SJSA1 (cell line): ENCODE measurements at places on chromosomes 7 and 10.

GRCh38 chr7:11206177-11206899 lies 232.7 kb downstream of the PHF14 start:
- no peak for DNase-seq

DNA sequence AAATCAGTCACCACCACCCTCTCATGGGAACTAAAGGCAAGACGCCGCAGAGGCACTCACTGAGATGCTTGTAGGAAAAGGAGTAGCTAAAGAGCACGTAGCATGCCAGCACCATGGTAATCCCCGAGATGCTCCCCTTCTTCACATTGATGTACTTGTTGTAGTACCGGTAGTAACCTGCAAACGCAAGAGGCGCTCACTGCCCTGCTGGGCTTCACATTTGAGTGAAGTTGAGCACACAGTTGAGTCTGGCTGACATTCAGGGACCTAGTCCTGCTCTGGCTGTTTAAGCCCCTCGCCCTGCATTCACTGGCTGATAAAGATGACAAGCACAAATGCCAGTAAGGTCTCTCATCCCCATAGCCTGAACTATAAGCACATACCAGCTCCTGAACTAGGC lies 6.9 kb downstream of the ATP5MF start:
- no peak for DNase-seq

GRCh38 chr10:90787393-90788198 lies 70.2 kb downstream of the HTR7 start:
- DNase-seq, result no peak

DNA sequence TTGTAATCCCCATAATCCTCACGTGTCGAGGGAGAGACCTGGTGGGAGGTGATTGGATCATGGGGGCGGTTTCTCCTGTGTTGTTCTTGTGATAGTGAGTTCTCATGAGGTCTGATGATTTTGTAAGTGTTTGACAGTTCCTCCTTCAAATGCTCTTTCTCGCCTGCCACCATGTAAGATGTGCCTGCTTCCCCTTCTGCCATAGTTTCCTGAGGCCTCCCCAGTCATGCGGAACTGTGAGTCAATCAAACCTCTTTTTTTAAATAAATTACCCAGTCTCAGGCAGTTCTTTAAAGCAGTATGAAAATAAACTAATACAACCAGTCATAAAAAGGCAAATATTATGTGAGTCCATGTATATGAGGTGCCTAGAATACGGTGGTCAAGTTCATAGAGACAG lies 87.5 kb downstream of the FRMD4A start:
- DNase-seq, result no peak

GRCh38 chr10:78248651-78249464 lies 215.2 kb downstream of the RPS24 start:
- peak; percentile 51 for DNase-seq

GRCh38 chr10:48577158-48577557 lies 27.7 kb downstream of the ARHGAP22 start:
- no peak for DNase-seq

GRCh38 chr7:18866359-18867036 lies 250.9 kb downstream of the TWIST1 start:
- peak; percentile 75 for DNase-seq

GRCh38 chr10:30840395-30841050 lies 191.1 kb downstream of the ZNF438 start:
- no peak for DNase-seq

DNA sequence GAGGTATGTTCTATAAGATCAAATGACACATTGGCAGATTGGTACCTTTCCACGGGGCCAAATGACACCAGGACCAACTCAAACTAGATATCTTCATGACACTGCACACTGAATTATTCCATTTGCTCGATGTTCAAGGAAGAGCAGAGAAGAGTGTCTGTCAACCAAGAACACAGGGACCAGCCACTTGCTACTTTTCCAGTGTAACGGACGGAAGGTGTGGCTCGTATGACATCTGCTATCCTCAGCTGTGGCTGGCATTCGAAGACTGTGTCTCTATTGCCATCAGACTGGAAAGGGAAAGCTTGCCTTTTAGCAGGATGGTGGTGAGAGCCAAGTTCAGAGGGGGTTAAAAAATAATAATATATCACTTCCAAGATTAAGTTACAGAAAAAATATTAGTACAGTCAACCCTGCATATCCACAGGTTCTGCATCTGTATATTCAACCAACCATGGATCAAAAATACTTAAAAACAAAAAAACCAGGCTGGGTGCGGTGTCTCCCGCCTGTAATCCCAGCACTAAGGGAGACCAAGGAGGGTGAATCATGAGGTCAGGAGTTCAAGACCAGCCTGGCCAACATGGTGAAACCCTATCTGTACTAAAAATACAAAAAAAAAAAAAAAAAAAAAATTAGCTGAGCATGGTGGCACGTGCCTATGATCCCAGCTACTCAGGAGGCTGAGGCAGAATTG lies 237.1 kb downstream of the PRPF18 start:
- DNase-seq, result no peak

- peak; percentile 79 for DNase-seq
These were observed 15.7 kb downstream of the RBM33 start for GRCh38 chr7:155660059-155660757.

GRCh38 chr10:132886211-132887099 lies 55.9 kb downstream of the CFAP46 start:
- DNase-seq, result no peak

DNA sequence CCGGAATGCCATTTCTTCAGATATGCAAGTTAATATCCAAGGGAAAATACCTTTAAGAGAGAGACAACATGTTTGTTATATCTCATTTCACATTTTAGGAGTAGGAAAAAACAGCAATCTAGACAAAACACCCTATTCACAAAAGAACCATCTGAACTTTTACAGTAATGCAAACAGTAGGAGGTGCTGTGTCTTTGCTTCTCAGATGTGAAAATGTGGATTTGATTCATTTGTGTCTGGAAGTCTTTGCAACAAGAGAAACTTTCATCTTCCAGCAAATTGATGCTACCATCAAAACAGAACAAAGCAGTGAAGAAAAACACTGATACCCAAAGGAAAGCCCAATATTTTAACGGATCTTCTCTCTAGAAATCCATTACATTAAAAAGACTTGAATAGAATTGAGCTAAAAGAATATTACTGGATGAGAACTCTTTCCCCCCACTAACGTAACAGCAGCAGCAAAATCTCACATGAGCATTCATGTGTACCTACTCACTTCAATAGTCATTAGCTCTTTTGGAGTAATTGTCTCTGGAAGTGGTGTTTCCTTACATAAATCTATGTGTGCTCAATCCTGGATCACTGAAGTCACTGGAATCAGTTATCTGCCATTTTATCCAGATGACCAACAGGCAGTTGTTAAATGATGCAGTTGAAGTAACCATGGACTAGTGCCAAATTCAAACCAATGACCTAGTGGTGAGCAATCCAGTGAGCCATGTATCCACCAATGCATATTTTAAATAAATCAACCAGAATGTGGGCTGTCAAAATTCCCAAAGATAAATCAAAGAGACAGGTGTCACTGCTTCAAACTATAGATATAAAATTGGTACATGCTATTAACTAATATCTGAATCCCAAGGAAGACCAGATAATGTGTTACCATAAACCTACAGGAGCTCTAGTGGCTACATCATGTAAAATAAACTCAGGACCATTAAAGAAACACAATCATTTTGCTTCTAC lies 1.8 kb downstream of the SEMA3C start:
- no peak for DNase-seq
